ENCODE measurements at places on chromosomes 11 and 22. TPM values are rescaled to one million over a fixed set of nuclear protein-coding genes. Genes with fewer than 3 reads are reported as not detected.

Gene ZNF280A
- not detected for total RNA-seq

Gene OR8G1
- total RNA-seq, result not detected

Gene MISFA
- total RNA-seq, result 1.1 TPM

Gene INS
- total RNA-seq, result not detected

Gene SLCO2B1
- not detected for total RNA-seq

Gene IFITM1
- 24.2 TPM for total RNA-seq

DNA sequence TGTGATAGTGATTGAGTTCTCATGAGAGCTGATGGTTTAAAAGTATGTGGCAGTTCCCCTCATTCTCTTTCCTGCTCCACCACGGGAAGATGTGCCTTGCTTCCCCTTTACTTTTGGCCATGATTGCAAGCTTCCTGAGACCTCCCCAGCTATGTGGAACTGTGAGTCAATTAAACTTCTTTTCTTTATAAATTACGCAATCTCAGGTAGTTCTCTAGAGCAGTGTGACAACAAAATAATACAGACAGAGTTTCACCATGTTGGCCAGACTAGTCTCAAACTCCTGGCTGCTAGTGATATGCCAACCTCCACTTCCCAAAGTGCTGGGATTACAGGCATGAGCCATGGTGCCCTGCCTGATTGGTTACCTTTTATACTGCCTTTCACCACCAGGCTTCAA is 755.2 kb downstream of the METTL15 start:
- peaks cover 2% of the 10 kb centered on the region for H3K4me1 ChIP-seq
- no peak overlapping the region for H3K4me3 ChIP-seq

GRCh38 chr11:105032495-105032894 is 2.4 kb downstream of the CASP1 start:
- peaks cover 4% of the 10 kb centered on the region for H3K4me1 ChIP-seq
- H3K36me3 ChIP-seq, result peaks cover 17% of the 10 kb centered on the region
- no peak overlapping the region for H3K4me3 ChIP-seq
- no peaks in the 10 kb centered on the region for H3K27me3 ChIP-seq
- DNase-seq, result no peak

DNA sequence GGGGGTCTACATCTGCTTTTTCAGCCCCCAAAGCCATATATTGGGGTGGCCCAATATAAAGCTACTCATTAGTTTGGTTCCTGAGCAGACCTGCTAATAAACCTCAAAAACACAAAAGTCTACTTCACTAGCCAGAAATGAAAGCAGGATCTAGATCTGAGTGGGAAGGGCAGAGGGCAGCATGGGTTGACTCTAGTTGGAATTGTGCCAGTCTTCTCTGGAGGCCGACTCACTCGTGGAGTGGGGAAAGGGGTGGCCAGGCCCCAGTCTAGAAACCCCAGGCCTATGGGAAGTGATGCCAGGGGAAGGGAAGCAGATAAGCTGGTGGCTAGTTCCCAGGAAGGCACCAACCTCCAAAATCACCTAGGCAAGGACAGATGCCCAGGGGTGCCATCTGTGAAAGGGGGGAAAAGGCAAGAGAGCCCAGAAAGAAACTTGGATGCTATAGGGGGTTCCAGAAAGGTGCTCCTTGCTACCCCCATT is 5.3 kb downstream of the PATZ1 start:
- no peak overlapping the region for H3K4me3 ChIP-seq
- H3K27me3 ChIP-seq, result no peaks in the 10 kb centered on the region
- peaks cover 53% of the 10 kb centered on the region for H3K36me3 ChIP-seq
- peaks cover 33% of the 10 kb centered on the region for H3K4me1 ChIP-seq

DNA sequence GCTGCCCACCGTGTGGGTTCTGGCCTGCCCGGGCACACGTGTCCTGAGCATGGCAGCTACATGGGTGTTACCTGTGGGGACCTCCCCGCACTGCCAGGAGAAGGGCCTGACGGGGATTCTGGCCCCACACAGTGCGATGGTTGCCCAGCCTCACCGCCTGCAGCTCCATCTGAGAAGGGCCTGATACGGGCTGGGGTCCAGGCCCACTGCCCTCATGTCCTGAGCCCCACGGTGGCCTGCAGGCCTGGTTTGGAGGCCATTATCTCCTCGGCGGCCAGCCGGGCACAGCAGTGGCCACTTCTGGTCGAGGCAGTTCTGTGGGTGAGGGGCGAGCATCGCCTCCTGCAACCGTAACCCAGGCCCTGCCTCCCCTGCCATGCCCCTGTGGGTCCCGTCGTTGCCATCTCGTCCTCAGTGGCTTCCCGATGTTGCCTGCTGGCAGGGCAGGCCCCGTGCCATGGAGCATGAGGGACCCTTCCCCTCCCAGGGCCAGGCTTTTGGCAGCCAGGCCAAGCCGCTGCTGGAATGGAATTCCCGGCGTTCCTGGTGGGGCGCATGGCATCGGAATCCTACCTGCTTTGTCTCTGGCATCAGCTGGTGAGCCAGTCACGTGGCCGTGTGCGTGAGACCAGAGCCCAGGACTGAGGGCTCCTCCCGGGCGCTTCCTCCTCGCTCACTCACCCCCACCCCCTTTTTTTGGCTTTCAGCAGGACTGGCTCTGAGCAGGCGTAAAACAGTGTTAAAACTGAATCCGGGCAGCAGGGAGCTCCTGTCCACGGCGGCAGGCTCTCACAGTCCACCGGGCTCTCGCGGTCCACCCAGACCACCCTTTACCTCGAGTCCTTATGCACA is 71.9 kb upstream of the PPARA start:
- DNase-seq, result no peak
- H3K27me3 ChIP-seq, result no peaks in the 10 kb centered on the region
- no peak overlapping the region for H3K4me3 ChIP-seq
- H3K4me1 ChIP-seq, result peaks cover 54% of the 10 kb centered on the region

- H3K4me3 ChIP-seq, result peak within 1 kb of the TSS; percentile 85
- peaks cover 7% of the 10 kb centered on the region for H3K4me1 ChIP-seq
- H3K27me3 ChIP-seq, result no peaks in the 10 kb centered on the region
Measured at GRCh38 chr22:24554313-24555164, at the start of gene GUCD1. TSS of gene GUCD1 (minus strand) at chr22:24555138. CDS start at chr22:24554991, 147 bp downstream.

GRCh38 chr11:118200901-118201680 is 23.7 kb downstream of the JAML start:
- peaks cover 10% of the 10 kb centered on the region for H3K27me3 ChIP-seq
- DNase-seq, result no peak
- no peak overlapping the region for H3K4me3 ChIP-seq
- H3K4me1 ChIP-seq, result no peaks in the 10 kb centered on the region
- no peak overlapping the region for H3K27ac ChIP-seq
- H3K36me3 ChIP-seq, result no peaks in the 10 kb centered on the region

DNA sequence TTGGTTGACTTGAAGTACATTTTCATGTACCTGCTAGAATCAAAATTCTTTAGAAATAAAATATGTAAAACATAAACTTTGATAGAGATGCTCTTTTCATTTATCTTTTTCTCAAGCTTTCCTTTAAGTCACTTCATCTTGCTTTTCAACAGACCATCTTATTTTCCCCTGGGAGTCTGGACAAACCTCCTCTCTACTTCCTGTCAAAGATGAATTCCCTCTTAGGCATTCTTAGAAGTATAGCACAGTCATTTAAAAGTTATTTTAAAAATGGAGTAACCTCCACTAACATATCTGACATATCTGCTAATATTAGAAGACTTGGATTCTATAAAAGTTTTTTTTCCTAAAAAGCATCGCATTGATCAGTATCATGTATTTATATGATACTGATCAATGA is 84.8 kb upstream of the PAX6 start:
- H3K27me3 ChIP-seq, result no peaks in the 10 kb centered on the region
- H3K4me1 ChIP-seq, result no peaks in the 10 kb centered on the region
- H3K36me3 ChIP-seq, result no peaks in the 10 kb centered on the region
- no peak overlapping the region for H3K4me3 ChIP-seq

- DNase-seq, result peak; percentile 65
- no peak overlapping the region for H3K4me3 ChIP-seq
- peaks cover 15% of the 10 kb centered on the region for H3K4me1 ChIP-seq
- no peaks in the 10 kb centered on the region for H3K27me3 ChIP-seq
- H3K27ac ChIP-seq, result peak overlapping the region; percentile 31
- no peaks in the 10 kb centered on the region for H3K36me3 ChIP-seq
Measured at GRCh38 chr11:130726234-130727037, 189.8 kb downstream of the SNX19 start.

Measured in IMR-90 (cell line).